NCI-H524 treated with DMSO at 0.1 percent for 48 hours (cell line): ENCODE measurements at places on chromosomes 7 and 10.

- DNase-seq, result no peak
These were observed 63.9 kb downstream of the TMEM209 start for GRCh38 chr7:130141161-130141883.

DNA sequence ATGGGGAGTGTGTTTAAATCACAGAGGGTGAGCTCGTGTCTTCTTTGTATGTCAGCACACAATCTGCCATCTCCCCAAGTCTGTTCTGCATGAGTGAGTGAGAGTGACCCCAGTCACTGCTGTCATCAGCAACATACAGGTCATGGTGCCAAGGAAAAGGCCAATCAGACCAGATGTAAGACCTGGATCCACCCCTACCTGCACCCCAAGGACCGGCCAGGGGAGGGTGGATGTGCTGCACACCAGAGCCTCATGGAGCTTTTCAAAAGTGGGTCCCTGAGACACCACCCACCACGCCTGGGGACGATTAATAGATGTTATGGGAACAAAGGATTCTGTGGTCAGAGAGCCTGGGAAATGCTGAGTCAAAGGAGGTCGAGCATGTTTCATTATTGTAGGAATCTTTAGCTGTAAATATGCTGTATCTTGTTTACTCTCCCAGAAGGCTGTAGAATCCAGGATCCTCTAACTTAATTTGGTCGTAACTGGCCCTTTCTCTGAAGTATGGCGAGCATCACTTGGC is 420.5 kb downstream of the RPS24 start:
- no peak for DNase-seq

- DNase-seq, result no peak
These were observed 244.4 kb downstream of the RPS24 start for GRCh38 chr10:78278058-78278404.

DNA sequence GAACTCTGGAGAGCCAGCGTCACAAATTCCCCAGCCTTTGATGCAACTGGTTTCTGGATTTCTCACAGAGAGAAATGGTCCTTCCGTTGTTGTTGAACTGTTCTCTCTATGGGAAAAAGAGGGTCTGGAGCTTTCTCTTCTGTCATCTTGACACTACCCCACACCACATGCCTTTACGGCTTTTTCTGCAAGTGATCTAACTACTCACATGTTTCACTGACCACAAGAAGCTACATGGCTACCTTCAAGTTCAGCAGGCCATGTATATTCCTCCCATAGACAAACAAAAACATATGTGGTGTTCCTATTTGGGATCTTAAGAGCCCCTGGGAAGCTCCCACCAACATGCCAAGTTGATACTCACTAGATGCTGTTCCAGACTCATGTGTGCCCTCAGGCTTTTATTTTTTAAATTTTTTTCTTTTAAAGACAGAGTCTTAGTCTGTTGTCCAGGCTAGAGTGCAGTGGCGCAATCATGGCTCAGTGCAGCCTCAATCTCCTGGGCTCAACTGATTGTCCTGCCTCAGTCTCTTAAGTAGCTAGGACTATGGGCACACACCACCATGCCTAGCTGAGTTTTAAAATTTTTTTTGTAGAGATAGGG is 72.0 kb downstream of the RNF216 start:
- no peak for DNase-seq

- DNase-seq, result no peak
These were observed 101.6 kb upstream of the TNS3 start for GRCh38 chr7:47683485-47683898.

- DNase-seq, result no peak
These were observed 17.6 kb downstream of the NT5C3A start for GRCh38 chr7:33044986-33045385.

- no peak for DNase-seq
These were observed 2.8 kb downstream of the MPP7 start for GRCh38 chr10:28300027-28300426.

GRCh38 chr10:61836888-61837754 is 64.4 kb upstream of the ARID5B start:
- no peak for DNase-seq

GRCh38 chr7:155283565-155284194 is 14.0 kb upstream of the INSIG1 start:
- DNase-seq, result no peak

DNA sequence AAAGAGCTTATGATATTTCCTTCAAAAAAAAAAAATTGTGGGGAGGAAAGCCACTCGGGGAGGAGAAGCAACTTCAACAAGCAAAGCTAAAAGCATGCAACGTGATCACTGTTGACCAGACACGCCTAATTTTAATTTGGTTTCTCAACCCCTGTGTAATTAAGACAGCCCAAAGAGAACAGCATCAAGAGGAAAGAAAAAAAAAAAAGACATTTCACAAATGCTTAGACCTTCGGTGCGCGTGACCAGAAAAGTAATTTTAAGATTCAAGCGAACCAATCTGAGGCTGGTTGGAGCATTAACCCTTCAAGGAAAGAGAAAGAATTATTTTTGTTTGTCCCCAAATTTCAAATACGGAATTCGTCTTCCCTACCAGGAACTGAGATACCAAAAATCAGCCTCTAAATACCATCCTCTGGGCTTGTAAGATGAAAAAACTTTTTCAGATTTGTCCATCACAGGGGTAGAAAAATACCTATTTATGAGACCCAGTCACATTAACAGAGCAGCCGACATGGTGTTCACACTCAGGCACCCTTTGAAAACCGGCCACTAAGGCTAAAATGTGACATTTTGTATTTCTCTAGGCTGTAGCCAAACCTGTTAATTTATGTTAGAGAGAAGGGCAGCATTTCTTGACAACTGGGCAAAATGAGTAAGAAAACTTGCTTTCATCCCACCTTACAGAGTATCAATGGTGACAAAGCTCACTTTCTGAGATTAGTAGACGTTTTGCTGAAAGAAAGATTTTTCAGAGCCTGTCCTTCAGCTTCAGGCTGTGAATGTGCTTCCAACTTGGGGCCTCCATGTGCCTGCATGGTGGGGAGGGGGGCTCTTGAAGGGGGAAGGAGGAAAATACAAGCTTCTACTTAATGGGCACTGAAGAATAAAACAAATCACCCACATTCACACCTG is 179.9 kb upstream of the KLF14 start:
- DNase-seq, result no peak

- DNase-seq, result no peak
These were observed 60.5 kb downstream of the SEMA3C start for GRCh38 chr7:80858141-80858903.

DNA sequence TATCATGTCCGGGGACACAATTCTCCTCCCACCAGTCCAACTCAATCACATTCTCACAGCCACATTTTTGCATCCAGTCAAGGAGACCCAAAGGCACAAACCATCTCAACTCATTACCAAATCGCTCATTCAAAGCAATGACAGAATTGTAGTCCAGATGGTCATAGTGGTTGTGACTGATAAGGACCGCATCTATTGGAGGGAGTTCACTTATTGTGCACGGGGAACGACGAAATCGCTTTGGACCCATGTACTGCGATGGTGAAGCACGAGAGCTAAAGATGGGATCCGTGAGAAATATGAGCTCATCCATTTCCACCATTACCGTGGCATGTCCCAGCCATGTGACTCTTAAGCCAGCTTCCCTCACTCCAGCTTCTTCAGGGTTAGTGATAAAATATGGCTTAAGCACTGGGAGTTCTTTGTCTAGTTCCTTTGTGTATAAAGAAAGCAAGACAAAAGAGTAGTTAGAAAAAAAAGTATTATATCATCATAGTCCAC is 29.1 kb downstream of the NAPEPLD start:
- DNase-seq, result no peak

- no peak for DNase-seq
These were observed 66.6 kb upstream of the NOBOX start for GRCh38 chr7:144470078-144470477.

- DNase-seq, result no peak
These were observed 119.7 kb upstream of the KLF14 start for GRCh38 chr7:130853503-130854279.

DNA sequence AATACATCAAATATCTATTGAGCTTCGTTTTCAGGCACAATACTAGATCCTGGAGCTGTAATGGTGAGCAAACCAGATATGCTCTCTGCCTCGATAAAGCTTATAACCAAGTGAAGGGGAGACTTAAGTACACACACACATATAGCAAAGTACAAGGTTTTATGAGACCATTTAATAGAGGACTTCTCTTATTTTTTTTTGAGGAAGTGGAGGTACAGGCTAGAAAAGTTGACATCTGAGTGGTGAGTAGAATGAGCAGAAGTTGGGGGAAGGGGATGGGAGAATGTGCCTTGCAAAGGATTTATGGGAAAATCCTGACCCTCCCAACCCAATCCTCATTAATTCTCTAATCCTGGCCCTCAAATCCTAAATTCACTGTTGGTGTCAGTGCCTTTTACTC is 7.7 kb downstream of the CCDC136 start:
- no peak for DNase-seq

DNA sequence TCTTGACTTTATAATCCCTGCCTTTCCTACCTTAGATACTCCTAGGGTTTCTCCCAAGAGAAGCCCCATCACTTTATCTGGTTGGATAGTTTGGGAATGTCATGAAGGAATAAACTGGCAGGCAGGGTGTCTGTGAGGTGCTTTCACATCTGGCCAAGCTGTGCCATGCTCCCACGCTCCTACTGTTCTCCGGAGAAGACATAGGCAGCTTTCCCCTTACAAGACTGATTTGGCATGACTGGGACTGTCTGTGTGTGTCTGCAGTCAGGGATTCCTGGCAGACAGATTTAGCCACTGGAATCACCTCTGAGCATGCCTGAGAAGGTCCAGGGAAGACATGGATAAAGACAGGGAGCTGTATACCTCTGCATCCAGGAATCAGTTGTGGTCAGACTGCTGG is 45.3 kb downstream of the HK1 start:
- DNase-seq, result no peak

DNA sequence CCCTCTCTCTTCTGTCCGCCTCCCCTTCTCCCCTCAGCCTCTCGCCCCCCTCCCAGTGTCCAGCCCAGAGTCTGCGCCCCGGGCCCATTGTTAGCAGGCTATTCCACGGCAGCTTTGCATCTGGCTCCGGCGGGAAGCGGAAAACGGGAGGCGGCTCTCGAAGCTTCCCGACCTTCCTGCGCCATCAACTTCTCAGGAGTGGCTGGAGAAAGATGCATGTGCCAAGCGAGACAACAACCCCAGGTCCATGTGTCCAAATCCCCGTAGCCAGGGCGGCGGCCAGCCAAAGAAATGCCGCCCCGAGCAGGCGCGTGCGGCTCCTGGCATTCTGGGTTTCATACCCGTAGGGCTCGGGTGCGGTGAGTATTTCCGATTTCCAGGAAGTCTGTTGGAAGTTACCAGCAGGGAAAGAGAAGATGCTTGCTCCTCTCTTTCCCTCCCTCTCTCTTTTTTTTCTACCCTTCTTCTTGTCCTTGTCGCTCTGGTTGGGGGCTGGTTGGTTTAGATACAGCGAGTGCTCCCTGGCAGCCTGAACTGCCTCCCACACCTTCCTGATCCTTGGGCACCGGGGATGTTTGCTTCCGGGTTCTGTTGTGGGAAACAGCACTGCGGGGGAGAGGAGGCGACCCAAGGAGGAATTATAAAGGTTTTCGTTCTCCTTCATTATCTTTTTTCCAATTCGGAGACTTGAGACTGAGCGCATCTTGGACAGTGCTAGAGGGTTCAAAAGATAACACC is 1.2 kb upstream of the HOXA2 start:
- no peak for DNase-seq

- DNase-seq, result no peak
These were observed 32.4 kb upstream of the ZNF273 start for GRCh38 chr7:64870656-64871055.

GRCh38 chr10:95820363-95820762 is 64.4 kb downstream of the ENTPD1 start:
- DNase-seq, result no peak

DNA sequence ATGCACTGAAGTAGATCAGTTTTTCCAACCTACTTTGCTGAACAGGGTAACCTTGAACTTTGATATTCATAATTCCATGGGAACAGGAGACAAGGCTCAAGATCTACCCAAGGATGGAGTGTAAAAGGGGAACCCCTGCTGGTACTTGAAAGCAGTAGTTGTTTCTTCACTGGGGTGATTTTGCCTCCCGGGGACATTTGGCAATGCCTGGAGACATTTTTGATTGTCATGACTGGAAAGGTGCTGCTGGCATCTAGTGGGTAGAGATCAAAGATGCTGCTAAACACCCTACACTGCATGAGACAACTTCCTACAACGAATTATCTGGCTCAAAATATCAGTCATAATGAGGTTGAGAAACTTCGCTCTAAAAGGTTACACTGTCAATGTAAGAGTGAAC is 214.8 kb upstream of the CTBP2 start:
- DNase-seq, result no peak

DNA sequence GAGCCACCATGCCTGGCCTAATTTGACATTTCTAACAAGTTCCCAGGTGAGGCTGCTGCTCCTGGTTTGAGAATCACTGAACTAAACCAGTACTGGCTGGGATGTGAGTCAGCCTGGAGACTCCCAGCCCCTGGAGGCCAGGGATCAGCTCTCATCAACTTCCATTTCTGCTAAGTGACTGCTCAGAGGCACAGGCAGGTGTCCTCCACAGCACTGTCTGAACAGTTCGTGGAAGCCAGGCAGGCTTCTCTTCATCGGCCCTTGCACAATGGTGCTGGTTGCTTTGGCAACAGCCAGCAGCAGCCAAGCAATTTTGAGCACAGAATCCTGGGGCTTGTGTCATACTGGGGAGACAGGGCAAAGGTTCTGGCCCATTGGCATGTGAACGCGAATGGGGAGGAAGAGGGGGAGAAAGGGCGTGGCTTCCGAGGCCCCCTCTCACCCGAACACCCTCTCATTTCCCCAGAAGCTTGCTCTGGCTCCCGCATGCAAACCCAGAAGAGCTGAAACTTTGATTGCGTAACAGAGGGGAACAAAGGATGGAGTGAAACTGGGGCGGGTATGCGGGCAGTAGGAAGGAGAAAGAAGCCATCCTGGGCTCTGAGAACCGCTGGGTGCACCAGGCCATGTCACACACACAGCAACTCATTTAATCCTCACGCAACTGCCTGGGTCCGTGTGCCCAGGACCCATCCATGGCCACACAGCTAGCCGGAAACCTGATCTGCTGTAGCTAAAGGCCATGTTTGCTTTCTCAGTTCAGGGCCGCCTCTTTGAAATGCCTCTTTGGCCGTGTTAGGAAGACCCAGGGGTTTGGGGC is 9.0 kb upstream of the POR start:
- no peak for DNase-seq

DNA sequence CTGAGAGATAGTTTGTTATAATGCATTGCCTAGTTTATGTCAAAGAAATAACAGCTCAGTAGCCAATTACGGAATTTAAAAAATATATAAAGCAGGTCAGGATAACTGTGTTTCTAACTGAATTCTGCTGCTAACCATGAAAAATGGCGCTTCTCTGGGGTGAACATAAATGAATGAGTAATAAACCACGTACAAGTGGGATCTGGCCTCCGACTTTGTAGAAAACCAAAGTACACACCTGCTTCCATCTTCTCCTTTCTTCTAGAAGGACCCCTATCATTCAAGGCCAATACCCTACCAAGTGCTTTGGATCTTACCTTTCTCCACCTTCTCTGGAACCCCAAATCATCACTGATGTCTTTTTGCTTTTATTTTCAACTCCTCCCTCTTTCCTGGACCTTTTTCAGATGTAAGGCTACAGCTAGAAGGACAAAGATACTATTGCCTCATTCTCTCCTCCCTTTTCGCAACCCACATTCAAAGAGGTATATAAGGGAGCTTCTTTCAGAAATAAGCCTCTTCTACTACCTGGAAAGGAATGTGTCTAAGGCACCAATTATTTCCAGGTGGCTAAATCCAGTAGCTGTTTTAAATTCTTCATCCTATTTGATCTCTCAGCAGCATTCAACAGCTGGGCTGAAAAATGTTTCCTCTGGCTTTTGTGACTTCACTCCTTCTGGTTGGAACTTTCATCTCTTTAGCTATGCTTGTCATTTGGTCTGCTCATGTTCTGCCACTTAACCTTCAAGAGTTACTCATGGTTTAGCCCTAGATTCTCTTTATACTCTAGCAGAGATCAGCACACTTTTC is 37.7 kb downstream of the NAMPT start:
- DNase-seq, result no peak
